Muscle of arm (tissue), 14 donors: ENCODE measurements at places on chromosomes 2 and 18. TPM values are rescaled to one million over a fixed set of nuclear protein-coding genes. Genes with fewer than 3 reads are reported as not detected.

- no peak for DNase-seq
Observed at GRCh38 chr2:8582191-8582590, 99.7 kb upstream of the ID2 start.

GPR75 gene
- polyA plus RNA-seq, result 1.8 TPM

DNA sequence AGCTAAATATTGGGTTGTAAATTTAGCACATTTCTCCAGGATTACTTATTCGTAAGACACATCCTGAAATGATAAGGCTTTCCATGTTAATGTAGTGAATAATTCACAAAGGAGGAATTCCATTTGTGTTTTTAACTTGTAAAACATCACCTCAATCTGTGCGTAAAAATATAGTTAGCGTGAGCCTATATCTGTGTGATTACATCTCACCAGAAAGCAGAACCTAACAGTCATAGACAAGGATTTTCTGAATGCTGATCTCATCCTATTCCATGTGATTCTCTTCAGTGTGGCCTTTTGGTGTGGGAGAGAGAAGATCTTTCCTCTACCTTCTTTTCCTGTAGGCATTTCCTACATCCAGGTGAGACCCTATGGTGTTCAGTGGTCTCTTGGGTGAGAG lies 263.2 kb upstream of the RASGRP3 start:
- DNase-seq, result no peak

DNA sequence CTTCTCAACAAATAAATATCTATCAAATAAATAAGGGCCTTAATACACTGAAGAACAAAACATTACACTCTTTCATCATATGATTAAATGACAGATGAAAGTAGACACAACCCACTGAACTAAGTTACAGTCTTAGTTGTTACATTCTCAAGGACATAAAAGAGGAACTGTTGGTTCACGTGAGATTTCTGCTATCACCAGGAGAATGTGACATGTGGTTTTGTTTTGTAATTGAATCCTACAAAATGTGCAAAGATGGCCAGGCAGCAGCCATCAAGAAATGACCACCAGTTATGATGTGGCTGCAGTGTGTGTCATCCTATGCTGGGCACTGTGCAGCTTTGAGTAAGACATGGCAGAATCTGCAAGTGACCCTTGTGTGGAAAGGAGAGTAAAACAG lies 310.6 kb upstream of the PIK3C3 start:
- no peak for DNase-seq

GRCh38 chr2:189152483-189152882 lies 27.1 kb downstream of the COL5A2 start:
- DNase-seq, result no peak

DNA sequence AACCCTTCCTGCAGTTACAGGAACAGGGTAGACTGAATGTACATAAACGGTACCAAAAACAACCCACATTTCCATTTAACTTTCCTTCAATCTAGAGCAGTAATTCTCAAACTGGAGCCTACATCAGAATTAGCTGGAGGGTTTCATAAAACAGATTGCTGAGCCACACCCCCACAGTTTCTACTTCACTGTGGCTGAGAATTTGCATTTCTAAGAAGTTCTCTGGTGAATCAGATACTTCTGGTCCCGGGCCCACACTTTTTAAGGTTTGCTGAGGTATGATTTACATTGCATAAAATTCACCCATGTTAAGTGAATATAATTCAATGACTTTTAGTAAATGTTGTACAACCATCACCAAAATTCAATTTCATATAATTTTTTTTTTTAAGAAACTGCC lies 113.7 kb downstream of the SRBD1 start:
- no peak for DNase-seq

DNA sequence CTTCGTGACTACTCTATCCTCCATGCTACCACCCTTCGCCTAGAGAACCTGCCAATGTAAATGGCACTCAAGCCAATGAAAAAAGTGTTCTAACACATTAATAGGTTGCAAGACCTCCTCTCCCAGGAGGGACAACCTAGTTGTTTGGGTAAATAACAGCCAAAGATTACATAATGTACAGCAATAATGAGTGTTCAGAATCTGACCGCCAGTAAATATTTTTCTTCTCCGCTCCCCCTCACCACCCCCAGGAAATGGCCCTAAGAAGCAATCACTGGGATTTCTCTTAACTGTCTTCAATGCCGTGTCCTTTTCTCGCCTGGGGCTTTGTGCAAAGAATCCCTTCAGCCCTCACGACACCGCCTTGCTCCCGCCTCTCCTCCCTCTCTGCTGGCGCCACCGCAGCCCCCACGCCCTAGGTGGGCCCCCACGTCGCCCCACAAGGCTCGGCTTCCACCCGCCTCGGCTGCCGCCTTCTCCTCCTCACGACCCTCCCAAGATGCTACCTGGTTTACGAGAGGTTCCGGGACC lies 458 bp downstream of the HYCC2 start:
- DNase-seq, result no peak

ST8SIA3 gene
- polyA plus RNA-seq, result 0.31 TPM
